Small intestine (tissue), 16 donors: ENCODE measurements at places on chromosomes 16 and 17. TPM values are rescaled to one million over a fixed set of nuclear protein-coding genes. Genes with fewer than 3 reads are reported as not detected.

ZCCHC14 gene
- polyA plus RNA-seq = 42.8 TPM

DNA sequence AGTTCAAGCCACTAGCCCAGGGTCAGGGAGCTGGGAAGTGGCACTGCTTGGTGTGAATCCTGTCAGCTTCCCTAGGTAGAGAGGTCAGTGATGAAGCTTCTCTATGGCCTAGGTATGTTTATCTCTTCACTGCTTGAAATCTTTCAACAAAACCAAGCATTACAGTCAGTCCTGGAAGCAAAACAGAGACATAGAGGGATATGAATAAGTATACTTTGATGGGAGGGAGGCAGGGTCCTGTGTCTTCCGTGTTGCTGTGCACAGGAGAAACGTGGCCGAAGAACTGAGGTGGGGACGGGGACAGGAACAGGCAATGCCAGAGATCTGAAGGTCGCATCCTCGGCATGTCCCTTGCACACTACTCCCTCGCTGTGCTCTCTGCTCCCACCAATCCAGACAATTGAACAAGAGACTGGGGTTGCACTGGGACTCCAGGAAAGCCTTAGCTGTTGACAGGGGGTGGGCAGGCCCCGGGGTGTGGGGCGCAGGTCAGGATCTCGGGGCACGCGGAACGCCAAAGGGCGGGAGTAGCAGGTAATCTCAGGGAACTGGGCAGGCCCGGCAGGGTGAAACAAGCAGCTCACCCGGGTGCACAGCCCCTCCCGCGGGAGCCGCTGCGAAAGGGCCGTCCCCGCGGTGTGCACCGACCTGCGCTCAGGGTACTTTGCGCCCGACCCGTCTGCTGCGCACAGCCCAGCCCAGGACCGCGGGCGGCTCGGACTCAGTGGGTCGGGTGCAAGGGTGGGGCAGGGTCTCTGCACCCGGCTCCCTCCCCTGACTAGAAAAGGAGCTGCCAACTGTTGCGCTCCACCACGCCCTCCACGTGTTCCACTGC is at the start of gene MT1H:
Gene MT1H (plus strand): TSS at position 810 of the 835 bp plus-strand sequence. CDS start 71 bp downstream, outside the sequence.
- no peaks in the 10 kb centered on the region for H3K36me3 ChIP-seq
- H3K4me3 ChIP-seq = no peak within 1 kb of the TSS
- no peaks in the 10 kb centered on the region for H3K4me1 ChIP-seq
- no peak within 1 kb of the TSS for H3K27ac ChIP-seq
- peaks cover 19% of the 10 kb centered on the region for H3K27me3 ChIP-seq

DNA sequence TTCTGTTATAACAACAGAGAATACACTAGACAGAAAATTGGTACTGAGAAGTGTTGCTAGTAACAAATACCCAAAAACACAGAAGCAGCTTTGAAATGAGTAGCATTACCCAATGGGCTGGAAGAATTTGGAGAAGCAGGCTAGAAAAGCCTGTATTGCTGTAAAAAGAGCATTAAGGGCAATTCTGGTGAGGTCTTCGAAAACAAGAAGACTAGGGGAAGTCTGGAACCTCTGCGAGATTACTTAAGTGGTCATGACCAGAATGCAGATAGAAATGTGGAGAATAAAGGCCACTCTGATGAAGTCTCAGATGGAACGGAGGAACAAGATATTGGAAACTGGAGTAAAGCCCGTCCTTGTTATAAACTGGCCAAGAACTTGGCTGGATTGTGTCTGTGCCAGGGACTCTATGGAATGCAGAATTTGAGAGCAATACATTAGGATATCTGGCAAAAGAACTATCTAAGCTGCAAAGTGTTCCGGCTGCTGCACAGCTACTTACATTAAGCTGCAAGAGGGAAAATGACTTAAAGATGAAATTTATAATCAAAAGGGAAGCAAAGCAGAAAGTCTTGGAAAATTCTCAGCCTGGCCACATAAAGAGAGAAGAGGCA is 44.9 kb upstream of the PEMT start:
- no peak overlapping the region for H3K4me3 ChIP-seq
- DNase-seq = no peak
- no peaks in the 10 kb centered on the region for H3K27me3 ChIP-seq
- H3K27ac ChIP-seq = no peak overlapping the region
- no peaks in the 10 kb centered on the region for H3K36me3 ChIP-seq

GRCh38 chr16:27228621-27229501 is 25.5 kb downstream of the KDM8 start:
- no peaks in the 10 kb centered on the region for H3K27me3 ChIP-seq
- peaks cover 19% of the 10 kb centered on the region for H3K4me1 ChIP-seq
- H3K4me3 ChIP-seq = no peak overlapping the region
- H3K36me3 ChIP-seq = peaks cover 73% of the 10 kb centered on the region

KCNG4 gene
- not detected for polyA plus RNA-seq

- DNase-seq = no peak
- H3K27me3 ChIP-seq = no peaks in the 10 kb centered on the region
- H3K4me1 ChIP-seq = no peaks in the 10 kb centered on the region
- H3K36me3 ChIP-seq = no peaks in the 10 kb centered on the region
- no peak overlapping the region for H3K4me3 ChIP-seq
Measured at GRCh38 chr17:32813021-32813420, 63.9 kb downstream of the MYO1D start.

- no peaks in the 10 kb centered on the region for H3K36me3 ChIP-seq
- H3K4me1 ChIP-seq = no peaks in the 10 kb centered on the region
- DNase-seq = no peak
- H3K4me3 ChIP-seq = no peak overlapping the region
- H3K27ac ChIP-seq = no peak overlapping the region
Measured at GRCh38 chr16:83554540-83554939, 253.2 kb upstream of the HSBP1 start.

- H3K4me3 ChIP-seq = no peak overlapping the region
- no peaks in the 10 kb centered on the region for H3K27me3 ChIP-seq
- H3K27ac ChIP-seq = no peak overlapping the region
- H3K36me3 ChIP-seq = peaks cover 12% of the 10 kb centered on the region
Measured at GRCh38 chr17:37187262-37187661, 188.5 kb upstream of the C17orf78 start.

ZNF778 gene
- 1.1 TPM for polyA plus RNA-seq
